ENCODE measurements at places on chromosomes 7 and 10.

GRCh38 chr10:74118804-74119203 is 31.8 kb downstream of the AP3M1 start:
- DNase-seq, result no peak

DNA sequence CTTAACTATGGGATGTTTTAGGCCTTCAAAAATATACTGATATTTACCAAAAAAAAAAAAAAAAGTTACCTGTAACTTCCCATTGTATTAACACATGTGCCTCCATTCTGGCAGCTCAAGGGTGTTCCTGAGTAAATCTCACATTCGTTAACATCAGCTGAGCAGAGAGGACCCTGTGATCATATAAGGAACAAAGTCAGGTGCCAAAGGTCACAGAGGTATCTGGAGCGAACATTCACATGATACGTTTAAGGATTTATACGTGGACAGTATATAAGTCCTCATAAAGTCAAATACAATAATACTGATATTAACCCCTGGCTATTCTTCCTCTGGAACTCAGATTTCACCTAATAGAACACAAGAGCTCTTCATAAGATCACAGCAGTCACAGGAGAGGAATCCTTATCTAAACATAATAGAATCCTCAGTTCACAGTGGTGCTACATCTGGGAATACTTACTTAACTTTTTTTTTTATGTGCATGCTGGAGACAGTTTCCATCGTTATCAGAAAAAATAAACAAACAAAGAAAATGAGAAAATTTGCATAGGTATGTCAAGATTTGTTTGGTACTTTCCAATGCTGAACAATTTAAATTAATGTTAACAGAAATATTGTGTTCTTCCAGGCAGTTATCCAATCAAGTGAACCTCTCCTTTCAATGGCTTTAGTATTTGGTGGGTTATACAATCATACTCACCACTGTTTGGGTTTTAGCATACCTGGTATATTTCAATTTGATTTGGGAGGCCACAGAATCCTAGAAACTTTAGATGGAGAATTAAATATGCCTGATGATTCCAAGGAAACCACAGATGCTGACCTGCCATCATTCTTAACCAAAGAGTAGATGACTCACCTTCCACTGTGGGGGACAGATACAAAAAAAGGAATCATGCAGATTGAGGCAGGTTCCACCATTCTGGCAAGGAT is 6.6 kb downstream of the CUBN start:
- DNase-seq, result no peak

- no peak for DNase-seq
Observed at GRCh38 chr10:93515071-93516005, 18.9 kb downstream of the CEP55 start.

- no peak for DNase-seq
Observed at GRCh38 chr10:70475661-70476060, 2.9 kb upstream of the PALD1 start.

GRCh38 chr10:113704637-113705343 is 25.1 kb downstream of the CASP7 start:
- peak; percentile 51 for DNase-seq

- DNase-seq, result no peak
Observed at GRCh38 chr7:34991938-34992840, 45.1 kb downstream of the DPY19L1 start.

GRCh38 chr7:2478800-2479199 is 2.6 kb upstream of the GRIFIN start:
- DNase-seq, result no peak

- DNase-seq, result no peak
Observed at GRCh38 chr7:41629711-41630111, 73.2 kb downstream of the INHBA start.

DNA sequence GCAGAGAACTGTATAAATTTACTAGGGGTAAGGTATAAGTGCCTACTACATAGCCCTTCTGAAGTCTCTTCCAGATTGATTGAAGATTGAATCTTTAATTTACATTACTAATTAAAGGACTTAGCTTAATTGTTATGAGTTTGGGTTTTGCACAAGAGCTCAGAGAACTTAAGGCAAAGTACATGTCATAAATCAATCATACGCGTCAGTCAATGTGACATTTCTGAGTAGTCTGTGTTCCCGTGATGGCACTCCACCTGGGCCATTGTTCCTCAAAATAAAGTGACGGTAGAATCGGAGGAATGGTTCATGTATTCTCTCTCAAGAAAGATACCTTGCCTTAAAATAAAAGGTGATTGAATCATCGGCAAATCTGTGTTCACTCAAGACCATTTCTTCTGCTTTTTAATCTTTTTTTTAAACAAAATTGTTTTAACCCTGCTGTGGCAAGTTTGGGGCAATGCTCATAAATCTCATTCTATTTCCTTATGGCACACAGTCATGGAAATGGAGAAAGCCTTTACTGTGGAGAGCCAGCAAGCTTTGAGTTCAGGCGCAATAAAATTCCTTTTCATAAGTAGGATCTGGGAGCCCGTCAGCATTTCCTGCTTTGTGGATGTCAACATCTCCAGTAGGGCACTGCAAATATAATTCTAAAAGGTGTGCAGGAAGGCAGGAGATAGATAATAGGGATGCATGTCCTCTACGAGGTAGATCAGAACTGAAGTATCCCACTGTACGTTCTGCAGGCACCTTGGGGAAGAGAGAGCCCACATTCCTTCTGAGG is 427.4 kb downstream of the GATA3 start:
- no peak for DNase-seq

DNA sequence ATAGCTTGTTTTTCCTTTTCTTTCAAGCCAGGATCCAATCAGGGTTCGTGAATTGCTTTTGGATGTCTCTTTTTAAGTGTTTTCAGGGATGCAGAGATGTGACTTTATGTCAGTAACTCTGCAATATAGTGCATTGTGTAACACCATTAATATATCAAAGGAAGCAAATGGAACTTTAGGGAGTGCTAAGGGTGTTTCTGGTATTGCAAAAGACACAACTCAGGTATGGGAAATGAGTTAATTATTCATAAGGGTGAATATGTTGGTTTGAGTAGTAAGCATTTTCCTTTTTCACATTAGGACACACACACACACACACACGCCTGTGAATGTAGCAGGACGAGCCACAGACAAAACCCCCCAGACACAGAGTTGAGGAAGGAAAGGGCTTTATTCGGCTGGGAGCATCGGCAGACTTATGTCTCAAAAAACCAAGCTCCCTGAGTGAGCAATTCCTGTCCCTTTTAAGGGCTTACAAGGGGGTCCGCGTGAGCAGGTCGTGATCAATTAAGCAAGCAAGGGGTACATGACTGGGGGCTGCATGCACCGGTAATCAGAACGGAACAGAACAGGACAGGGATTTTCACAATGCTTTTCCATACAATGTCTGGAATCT is 31.8 kb upstream of the GSDME start:
- no peak for DNase-seq

GRCh38 chr10:85901599-85901998 is 465.0 kb downstream of the GRID1 start:
- no peak for DNase-seq

- no peak for DNase-seq
Observed at GRCh38 chr7:131553931-131554330, 2.5 kb downstream of the PODXL start.

DNA sequence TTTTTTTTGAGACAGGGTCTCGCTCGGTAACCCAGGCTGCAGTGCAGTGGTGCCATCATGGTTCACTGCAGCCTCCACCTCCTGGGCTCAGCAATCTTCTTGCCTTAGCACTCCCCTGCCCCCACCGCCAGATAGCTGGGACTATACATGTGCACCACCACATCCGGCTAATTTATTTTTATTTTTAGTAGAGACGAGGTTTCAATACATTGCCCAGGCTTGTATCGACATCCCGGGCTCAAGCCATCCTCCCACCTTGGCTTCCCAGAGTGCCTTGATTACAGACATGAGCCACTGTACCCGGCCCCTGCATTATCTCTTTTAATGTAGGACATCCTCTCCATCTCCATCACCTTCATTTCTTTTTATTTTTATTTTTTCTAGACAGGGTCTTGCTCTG is 213.3 kb downstream of the CUX1 start:
- DNase-seq, result no peak

- no peak for DNase-seq
Observed at GRCh38 chr7:12054830-12055229, 156.3 kb upstream of the TMEM106B start.

DNA sequence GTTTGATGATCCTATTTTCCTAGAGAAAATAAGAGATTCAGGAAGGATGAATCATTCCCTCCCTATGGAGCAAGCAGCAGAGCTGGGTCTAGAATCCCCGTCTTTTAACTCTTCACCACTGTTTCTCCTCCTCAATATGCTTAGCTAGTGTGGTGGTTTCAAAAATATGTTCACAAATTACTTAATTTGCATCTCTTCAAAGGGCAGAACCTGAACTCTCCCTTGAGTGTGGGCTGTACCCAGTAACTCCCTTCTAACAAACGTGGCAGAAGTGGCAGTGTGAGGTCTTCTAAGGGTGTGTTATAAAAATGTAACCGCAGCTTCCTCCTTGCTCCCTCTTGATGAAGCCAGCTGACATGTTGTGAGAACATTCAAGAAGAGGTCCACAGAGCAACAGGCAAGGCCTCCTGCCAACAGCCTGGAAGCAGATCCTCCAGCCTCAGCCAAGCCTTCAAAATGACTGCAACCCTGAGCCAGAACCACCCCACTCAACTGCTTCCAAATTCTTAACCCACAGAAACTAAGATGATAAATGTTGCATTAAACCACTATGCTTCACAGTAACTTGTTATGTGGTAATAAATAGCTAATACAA is 36.6 kb downstream of the SRPK2 start:
- DNase-seq, result no peak

DNA sequence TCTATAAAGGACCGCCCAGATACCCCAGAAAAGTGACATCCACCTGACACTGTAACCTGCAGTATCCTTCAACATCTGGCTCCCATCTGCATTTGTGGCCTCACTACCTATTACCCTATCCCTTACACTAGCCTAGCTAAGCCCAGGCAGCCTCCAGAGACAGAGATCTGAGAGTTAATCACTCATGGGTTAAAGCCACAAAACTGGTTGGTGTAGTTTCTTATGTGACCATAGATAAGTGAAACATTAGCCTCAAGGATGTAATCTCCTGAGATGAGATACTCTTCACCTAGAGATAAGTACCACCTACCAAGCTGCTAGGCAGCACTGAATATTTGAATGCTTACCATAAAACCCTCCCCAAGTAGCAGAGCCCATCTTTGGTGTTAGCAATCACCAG is 35.4 kb downstream of the CTTNBP2 start:
- DNase-seq, result no peak

GRCh38 chr10:29924436-29924835 is 134.9 kb downstream of the JCAD start:
- no peak for DNase-seq

- DNase-seq, result no peak
Observed at GRCh38 chr7:85974176-85974575, 669.5 kb upstream of the GRM3 start.

DNA sequence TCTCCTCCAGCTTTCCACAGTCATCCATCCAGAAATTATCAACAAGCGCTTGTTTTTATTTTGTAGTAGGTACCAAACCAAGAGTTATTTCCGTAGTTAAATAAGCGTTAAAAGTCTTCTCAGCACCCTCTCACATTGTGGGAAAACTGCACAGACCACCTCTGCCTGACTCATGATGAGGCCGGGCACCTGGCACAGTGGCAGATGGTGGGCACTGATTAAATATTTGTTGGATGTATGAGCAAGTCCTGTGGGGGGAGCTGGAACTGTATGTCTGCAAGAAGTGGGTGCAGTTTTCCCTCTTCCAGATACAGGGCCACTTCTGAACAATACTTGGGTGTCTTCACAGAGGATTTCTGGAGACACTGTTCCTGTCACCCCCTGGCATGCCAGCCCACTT is 5.3 kb upstream of the REPIN1 start:
- DNase-seq, result no peak

GRCh38 chr10:46287846-46288477 is 1.2 kb downstream of the ANTXRL start:
- DNase-seq, result no peak

GRCh38 chr7:43439631-43440401 is 143.1 kb upstream of the STK17A start:
- peak; percentile 48 for DNase-seq

DNA sequence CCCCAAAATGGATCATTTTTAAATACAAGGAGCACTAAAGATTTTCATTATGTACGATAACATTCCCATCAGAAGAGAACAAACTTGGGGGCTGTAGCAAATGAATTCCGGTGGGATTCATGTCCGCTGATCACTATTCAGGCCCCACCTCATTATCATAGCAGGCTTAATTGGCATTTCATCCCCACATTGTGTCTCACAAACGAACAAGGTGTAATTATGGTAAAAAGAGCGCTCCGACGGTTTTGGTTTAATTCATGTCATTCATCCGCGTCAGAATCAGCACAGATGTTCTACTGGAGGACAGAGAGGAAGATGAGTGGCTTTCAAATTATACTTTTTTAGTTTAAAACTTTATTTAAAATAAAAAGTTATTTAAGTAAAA is 124.7 kb downstream of the MAD1L1 start:
- peak; percentile 28 for DNase-seq

DNA sequence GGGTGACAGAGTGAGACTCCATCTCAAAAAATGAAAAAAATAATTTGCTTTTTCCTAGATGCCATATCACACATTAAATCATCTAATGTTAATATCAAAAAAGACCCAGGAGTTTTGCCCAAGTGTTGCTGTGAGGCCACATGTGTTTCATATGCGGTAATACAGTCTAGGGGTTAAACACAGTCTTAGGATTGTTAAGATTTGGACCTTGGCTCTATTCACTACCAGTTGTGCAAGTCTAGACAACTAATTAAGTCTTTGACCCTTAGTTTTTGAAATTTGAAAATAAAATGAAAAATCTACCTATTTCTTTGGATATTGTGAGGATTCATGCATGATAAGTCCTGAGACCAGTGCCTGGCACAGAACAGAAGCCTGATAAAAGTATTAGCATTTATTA is 14.9 kb upstream of the MALRD1 start:
- no peak for DNase-seq

- no peak for DNase-seq
Observed at GRCh38 chr10:91104193-91105041, 116.0 kb upstream of the PCGF5 start.

- DNase-seq, result no peak
Observed at GRCh38 chr7:77328669-77329068, 87.5 kb downstream of the GSAP start.

DNA sequence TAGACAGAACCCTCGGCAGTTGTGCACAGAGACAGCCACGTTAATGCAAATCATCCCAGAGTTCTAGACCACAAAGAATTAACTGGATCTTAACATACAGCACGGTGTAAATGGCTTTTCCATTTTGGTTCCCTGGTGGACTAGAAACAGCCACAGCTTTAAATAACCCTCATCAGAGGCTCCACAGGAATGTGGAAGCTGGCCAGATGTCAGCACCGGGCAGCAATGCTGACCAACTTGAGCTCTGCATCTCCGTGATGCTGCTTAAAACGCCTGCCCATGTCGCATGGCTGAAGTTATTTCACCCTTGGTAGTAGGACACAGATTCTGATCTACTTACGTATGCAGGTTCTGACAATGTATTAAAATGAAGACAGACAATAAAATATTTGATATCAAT is 24.5 kb downstream of the RSU1 start:
- no peak for DNase-seq

GRCh38 chr10:13993169-13993568 is 337.6 kb downstream of the FRMD4A start:
- DNase-seq, result no peak
